ENCODE measurements at places on chromosomes 4 and X.
A peak's percentile ranks its signal among the peaks of the same experiment; 100 is the strongest.

- no peak for DNase-seq
Measured at GRCh38 chr4:157929486-157929885, 243.3 kb downstream of the GASK1B start.

DNA sequence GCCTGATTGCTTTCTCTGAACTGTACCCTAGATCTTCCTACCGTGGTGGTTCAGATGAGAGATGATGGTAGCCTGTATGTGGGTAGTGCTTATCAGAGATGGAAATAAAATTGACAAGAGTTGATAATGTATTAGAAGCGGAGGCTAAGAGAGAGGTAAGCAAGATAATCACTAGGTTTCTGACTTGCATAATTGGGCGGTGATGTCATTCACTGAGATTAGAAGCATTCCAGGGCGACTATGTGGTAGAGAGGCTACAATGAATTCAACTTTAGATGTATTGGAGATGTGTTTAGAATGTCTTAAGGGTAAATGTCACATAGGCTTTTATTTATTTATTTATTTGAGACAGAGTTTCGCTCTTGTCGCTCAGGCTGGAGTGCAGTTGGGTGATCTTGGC, 415 bp upstream of the TENM3 start:
- no peak for DNase-seq

GRCh38 chrX:14851526-14851925, 21.3 kb downstream of the FANCB start:
- no peak for DNase-seq

- DNase-seq = no peak
Measured at GRCh38 chr4:15674926-15675325, 6.7 kb upstream of the FAM200B start.

GRCh38 chrX:71162981-71163380, 18.3 kb downstream of the NLGN3 start:
- DNase-seq = no peak

DNA sequence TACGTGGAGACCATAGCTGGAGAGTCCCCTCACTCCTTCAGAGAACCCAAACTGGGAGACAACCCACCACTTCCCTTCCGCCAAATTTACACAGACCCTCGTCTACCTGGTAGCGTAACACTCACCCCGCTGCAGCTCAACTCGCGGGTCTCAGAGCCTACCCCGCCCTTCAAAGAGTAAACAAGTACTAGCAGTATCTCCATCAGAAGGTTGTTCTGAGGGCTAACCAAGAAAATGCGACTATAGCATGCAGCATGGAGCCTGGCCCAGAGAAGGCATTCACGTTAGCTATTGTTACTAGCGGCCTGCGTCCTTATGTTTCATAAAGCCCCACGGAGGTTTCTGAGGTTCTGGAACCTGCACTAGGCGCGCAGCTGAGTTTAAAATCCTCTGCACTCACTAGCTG, 531 bp upstream of the MANBA start:
- peak; percentile 47 for DNase-seq

DNA sequence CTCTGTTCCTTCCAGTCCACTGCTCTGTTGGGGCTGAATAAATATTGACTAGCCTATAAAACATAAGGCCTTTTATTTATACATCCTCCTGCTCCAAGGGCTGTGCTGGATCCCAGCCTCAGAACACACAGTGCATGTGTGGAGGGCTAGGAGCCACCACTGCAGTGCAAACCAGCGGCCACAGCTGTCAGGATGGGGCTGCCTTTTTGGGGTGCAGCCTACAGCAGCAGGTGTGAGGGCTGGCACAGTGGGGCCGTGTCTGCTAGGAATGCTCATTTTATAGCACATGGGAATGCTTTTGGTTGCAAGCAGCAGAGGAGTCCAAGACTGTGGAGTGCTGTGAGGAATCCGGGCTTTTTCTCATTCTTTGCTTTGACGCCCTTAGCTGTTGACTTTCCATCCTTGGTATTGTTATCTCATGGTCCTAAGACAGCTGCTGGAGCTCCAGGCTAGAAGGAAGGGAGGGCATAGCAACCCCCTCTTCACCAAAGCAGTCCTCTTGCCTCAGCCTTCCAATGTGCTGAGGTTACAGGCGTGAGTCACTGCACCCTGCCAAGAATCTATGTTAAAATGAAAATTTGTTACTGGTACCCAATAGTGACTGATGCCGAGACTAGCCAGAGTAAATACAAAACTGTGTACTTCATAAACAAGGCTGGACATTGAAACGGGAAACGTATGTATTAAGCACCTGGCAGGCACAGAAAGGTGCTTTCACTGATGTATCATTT, 334.3 kb upstream of the GATB start:
- DNase-seq = no peak
